Smooth muscle cell of the coronary artery (primary cell): ENCODE measurements at places on chromosomes 12 and 14. TPM values are rescaled to one million over a fixed set of nuclear protein-coding genes. Genes with fewer than 3 reads are reported as not detected.

USP30 gene
- total RNA-seq: 5.5 and 10.9 TPM in 2 replicates

MSI1 gene
- not detected in 2 replicates for total RNA-seq

REM2 gene
- total RNA-seq: 0.08 TPM in 1 of 2 replicates, not detected in the other

CISTR gene
- total RNA-seq: not detected in 2 replicates

SLC39A2 gene
- total RNA-seq: 1.3 TPM in 1 of 2 replicates, not detected in the other

ZBTB42 gene
- total RNA-seq: 0.82 and 3.5 TPM in 2 replicates

DNAJC22 gene
- total RNA-seq: under 0.01 and 5.9 TPM in 2 replicates

IQSEC3 gene
- 0.35 TPM in 1 of 2 replicates, not detected in the other for total RNA-seq

NFE2 gene
- total RNA-seq: 0.12 TPM in 1 of 2 replicates, not detected in the other

ZNF268 gene
- 26.2 and 30.5 TPM in 2 replicates for total RNA-seq

KRT72 gene
- total RNA-seq: not detected in 2 replicates

SLC24A4 gene
- total RNA-seq: not detected in 2 replicates

GYS2 gene
- total RNA-seq: not detected in 2 replicates

KCNMB4 gene
- total RNA-seq: 1.2 and 6.0 TPM in 2 replicates

TSHR gene
- not detected in 2 replicates for total RNA-seq

GPR65 gene
- total RNA-seq: 0.12 and 0.15 TPM in 2 replicates

MDP1 gene
- 10.8 and 18.3 TPM in 2 replicates for total RNA-seq

IL31 gene
- total RNA-seq: not detected in 2 replicates

POTEM gene
- not detected in 2 replicates for total RNA-seq

LRRC43 gene
- total RNA-seq: 0.60 and 1.2 TPM in 2 replicates

CPSF6 gene
- total RNA-seq: 16.3 and 43.6 TPM in 2 replicates

TMPRSS12 gene
- total RNA-seq: not detected in 2 replicates

MCRS1 gene
- total RNA-seq: 53.7 and 56.0 TPM in 2 replicates

HOXC5 gene
- total RNA-seq: 0.12 TPM in 1 of 2 replicates, not detected in the other

HVCN1 gene
- 1.8 and 2.0 TPM in 2 replicates for total RNA-seq

AMN gene
- total RNA-seq: 0.23 TPM in 1 of 2 replicates, not detected in the other

TROAP gene
- 0.12 and 6.1 TPM in 2 replicates for total RNA-seq

ASIC1 gene
- 1.7 and 5.9 TPM in 2 replicates for total RNA-seq

MANSC4 gene
- not detected in 2 replicates for total RNA-seq

AQP6 gene
- under 0.01 TPM in 1 of 2 replicates, not detected in the other for total RNA-seq

LRRC9 gene
- total RNA-seq: not detected in 2 replicates

DENR gene
- 15.2 and 29.3 TPM in 2 replicates for total RNA-seq

KRT79 gene
- total RNA-seq: not detected in 2 replicates

CLEC1B gene
- not detected in 2 replicates for total RNA-seq

IKBIP gene
- total RNA-seq: 13.6 and 60.7 TPM in 2 replicates

RTL1 gene
- not detected in 2 replicates for total RNA-seq

EID3 gene
- 3.9 and 9.9 TPM in 2 replicates for total RNA-seq

CCDC88C gene
- total RNA-seq: 0.70 and 0.75 TPM in 2 replicates

DUSP6 gene
- total RNA-seq: 45.9 and 243 TPM in 2 replicates

MIP gene
- not detected in 2 replicates for total RNA-seq

STAB2 gene
- 0.15 TPM in 1 of 2 replicates, not detected in the other for total RNA-seq

EEF1AKMT3 gene
- total RNA-seq: 7.8 and 8.5 TPM in 2 replicates

GZMH gene
- total RNA-seq: not detected in 2 replicates

LYZ gene
- 0.08 TPM in 1 of 2 replicates, not detected in the other for total RNA-seq

XPOT gene
- total RNA-seq: 60.4 and 89.6 TPM in 2 replicates

AHNAK2 gene
- total RNA-seq: 27.4 and 174 TPM in 2 replicates

WSCD2 gene
- not detected in 2 replicates for total RNA-seq

SIX4 gene
- 4.2 and 6.5 TPM in 2 replicates for total RNA-seq

FAIM2 gene
- total RNA-seq: 0.38 and 41.0 TPM in 2 replicates

RERG gene
- 0.08 TPM in 1 of 2 replicates, not detected in the other for total RNA-seq

OR6C1 gene
- total RNA-seq: not detected in 2 replicates

PARP2 gene
- 5.5 and 6.7 TPM in 2 replicates for total RNA-seq

CCDC197 gene
- total RNA-seq: not detected in 2 replicates
